ENCODE measurements at places on chromosomes 4 and X.

DNA sequence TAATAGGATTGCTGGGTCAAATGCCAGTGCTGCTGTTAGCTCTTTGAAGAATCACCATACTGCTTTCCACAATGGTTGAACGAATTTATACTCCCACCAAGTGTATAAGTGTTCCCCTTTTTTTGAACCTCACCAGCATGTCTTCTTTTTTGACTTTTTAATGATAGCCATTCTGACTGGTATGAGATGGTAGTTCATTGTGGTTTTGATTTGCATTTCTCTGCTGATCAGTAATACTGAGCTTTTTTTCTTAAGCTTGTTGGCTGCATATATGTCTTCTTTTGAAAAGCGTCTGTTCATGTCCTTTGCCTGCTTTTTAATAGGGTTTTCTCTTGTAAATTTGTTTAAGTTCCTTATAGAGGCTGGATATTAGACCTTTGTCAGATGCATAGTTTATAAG lies 14.8 kb downstream of the USP38 start:
- no peak for DNase-seq

DNA sequence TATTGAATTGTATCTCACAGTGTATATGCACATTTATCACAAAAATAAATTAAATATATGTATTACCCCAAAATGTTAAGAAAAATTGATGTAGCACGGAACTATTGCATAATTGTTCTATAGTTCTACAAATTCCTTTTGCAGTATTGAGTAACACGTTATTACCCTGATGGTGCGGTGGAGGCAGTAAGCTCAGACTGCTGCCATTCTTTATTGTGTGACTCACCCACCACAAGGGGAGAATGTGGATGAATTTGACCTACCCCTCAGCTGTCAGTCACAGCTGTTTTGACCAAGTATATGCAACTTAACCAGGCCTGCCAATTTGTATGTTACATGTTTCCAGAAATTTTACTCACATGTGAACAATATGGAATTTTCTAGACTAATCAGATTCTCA lies 506.6 kb downstream of the SH3BGRL start:
- no peak for DNase-seq

DNA sequence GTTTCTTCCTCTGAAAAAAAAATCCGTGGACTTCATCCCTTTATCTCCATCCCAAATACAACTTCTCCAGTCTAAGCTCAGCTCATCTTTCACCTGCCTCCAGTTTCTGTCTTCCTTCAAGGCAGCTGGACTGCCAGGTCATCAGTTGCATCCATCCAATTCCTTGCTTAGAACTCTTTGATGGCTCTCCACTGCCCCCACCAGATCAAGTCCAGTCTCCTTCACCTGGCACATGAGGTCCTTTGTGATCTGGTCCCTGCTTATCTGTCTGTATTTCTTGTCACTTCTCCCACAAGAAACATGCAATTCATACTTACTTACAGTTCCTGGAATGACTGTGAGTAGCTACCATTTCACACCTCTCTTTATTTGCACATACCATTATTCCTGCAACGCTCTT lies 33.8 kb downstream of the OTUD6A start:
- DNase-seq = no peak

- no peak for DNase-seq
Measured at GRCh38 chr4:163486321-163486720, 8.2 kb upstream of the TMA16 start.

- DNase-seq = no peak
Measured at GRCh38 chrX:16162391-16162790, 4.9 kb upstream of the MAGEB17 start.

GRCh38 chr4:123419885-123420755 lies 23.5 kb downstream of the SPRY1 start:
- DNase-seq = no peak

- no peak for DNase-seq
Measured at GRCh38 chrX:151711154-151711553, 4.7 kb upstream of the FATE1 start.

Data from skeletal muscle cell (primary cell).